Glutamatergic neuron (in vitro differentiated cells): ENCODE measurements at places on chromosomes 6 and 20.

DNA sequence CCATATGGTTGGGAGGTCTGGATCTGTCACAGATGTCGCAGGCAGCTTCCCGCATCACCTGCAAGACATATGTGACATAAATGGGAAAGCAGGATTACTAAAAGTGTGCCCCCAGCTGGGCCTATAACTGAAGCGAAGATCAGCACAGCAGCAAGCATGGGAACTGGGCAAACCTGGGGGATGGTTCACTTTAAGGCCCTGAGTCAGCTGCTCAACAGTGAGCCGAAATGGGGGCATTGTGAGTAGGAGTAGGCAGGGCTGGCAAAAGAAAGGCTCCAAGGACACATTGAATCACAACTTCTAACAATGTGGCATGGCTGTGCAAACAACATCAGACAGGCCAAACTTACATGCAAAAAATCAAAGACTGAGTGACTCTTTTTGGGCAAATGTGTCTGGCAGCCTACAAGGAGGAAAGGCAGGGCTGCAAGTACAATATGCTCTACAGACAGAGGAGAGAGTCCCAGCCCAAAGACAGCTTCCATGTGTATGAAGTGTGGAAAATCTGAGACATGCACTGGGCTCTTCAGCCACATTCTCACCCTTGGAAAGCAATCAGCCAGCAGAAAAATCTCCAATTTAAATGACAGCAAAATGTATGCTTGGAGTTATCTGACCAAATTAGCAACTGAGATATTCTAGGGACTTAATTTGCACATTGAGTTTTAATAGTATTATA is 531.0 kb upstream of the MMS22L start:
- peak; percentile 19 for DNase-seq

DNA sequence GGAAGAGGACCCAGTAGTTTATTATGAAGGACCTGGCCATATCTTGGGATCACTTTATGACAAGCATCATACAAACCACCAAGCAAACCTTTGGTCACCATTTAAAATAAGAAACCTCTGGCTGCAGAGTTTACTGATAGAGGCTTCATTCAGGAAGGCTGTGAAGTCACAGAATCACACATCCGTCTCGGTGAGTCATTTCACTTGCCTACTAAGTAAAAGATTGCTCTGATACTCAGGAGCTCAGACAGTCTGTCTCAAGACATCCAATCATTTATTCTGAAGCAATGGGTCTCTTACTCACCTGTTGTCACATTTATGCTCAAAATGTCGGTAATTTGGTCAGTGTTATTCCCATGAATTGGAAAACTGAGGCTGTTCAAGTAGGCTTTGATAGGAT is 33.7 kb downstream of the ADGRF5 start:
- no peak for DNase-seq

GRCh38 chr6:227074-227782 is 65.1 kb upstream of the DUSP22 start:
- DNase-seq = no peak

DNA sequence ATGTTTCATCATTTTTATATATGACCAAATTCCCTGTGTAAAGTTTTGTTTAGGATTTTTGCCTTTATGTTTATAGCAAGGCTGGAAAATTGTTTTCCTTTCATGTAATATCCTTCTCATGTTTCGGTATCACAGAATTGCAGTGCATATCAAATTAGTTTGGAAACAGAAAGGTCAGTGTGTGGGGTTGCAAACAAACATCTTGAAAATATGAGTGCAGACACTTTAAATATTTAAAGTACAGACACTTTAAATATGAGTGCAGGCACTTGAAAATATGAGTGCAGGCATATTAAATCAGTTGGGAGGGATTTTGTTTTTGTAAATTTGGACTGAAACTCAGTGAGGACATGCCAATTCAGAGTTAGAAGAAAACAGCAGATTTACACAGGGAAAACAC is 6.5 kb downstream of the SLPI start:
- no peak for DNase-seq

GRCh38 chr6:137341681-137342195 is 122.6 kb upstream of the IFNGR1 start:
- peak; percentile 60 for DNase-seq

DNA sequence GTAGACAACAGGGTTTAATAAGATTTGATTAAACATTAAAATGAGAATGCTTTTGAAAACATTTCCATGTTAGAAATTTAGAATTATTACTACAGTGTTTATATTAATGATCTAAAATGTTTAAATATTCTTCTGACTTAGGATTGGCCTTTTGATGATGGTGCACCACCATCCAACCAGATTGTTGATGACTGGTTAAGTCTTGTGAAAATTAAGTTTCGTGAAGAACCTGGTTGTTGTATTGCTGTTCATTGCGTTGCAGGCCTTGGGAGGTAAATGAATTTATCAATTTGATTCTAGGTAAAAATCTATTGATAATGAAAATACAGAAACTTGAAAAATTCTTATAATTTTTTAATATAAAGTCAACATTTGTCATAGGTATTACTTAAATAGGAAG is 6.5 kb downstream of the LOC128125822 start:
- DNase-seq = no peak

GRCh38 chr6:130150906-130151305 is 71.8 kb downstream of the SAMD3 start:
- DNase-seq = no peak

DNA sequence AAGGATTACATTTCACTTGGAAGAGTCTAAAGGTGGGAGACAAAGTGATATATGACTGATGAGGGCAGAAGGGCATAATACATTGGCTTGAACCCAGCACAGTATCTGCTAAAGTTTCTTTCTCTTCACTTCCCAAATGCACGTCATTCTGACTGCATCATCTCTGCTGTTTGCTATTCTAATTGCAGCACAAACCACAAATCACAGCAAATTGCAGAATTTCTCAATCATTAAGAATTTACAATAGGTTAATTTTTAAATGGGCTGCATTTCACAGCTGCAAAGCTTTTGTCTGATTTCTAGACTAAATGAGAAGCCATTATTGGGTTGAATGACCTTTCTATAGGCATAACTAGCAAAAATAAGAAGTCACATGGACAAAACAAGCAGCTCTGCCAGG is 337.0 kb downstream of the RNGTT start:
- DNase-seq = no peak

GRCh38 chr6:131966443-131966842 is 15.3 kb upstream of the CCN2 start:
- DNase-seq = no peak

DNA sequence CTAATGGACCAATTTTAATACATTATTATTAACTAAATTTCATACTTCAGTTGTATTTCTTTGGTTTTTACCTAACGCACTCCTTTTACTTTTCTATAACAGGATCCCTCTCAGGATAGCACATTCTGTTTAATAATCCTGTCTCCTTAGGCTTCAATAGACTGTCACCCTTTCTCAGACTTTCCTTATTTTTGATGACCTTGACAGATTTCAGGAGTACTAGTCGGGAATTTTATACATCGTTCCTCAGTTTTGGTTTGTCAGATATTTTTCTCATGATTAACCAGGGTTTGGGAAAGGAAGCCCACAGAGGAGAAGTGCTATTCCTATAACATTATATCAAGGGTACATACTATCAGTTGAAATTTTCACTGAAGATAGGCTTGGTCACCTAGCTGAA is 768.0 kb upstream of the GJE1 start:
- no peak for DNase-seq

DNA sequence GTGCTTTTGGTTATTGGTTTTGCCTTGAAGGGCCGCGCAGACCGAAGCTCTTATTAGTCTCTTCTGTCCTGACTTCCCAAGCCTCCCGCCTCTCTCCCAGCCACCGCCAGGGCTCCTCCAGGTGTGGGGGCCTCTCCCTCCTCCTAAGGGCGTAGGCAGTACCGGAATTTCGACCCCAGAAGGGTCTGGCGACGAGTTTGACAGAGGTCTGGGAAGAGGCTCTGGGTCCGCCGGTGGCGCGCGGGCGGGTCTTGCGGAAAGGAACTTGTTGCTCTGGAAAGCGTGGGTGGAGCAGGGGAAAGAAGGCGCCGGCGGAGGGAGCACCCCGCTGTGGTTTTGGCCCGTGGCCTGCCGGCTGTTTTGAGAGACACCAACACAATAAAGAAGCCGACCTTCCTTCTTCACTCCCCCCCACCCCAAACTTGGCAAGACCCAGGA is 1.8 kb downstream of the PCSK2 start:
- peak; percentile 56 for DNase-seq

DNA sequence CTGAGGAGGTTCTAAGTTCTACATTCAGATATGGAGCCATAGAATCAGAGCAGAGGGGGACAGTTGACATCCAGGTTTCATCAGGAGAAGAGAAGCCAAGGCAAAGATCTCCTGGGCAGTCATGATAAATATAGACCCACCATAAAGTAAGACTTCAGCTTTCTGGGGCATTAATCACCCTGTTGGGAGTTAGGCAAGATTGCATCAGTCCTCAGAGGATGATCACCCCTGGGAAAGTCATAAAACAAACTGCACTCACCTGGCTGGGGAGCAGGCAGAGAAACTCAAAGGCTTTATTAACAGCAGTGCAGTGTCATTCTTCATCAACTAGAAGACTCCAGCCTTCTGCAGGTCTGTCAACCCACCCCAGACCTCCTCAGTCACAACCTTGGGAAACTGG is 301.3 kb upstream of the JARID2 start:
- DNase-seq = no peak

GRCh38 chr6:14384175-14384949 is 266.8 kb downstream of the CD83 start:
- DNase-seq = no peak

DNA sequence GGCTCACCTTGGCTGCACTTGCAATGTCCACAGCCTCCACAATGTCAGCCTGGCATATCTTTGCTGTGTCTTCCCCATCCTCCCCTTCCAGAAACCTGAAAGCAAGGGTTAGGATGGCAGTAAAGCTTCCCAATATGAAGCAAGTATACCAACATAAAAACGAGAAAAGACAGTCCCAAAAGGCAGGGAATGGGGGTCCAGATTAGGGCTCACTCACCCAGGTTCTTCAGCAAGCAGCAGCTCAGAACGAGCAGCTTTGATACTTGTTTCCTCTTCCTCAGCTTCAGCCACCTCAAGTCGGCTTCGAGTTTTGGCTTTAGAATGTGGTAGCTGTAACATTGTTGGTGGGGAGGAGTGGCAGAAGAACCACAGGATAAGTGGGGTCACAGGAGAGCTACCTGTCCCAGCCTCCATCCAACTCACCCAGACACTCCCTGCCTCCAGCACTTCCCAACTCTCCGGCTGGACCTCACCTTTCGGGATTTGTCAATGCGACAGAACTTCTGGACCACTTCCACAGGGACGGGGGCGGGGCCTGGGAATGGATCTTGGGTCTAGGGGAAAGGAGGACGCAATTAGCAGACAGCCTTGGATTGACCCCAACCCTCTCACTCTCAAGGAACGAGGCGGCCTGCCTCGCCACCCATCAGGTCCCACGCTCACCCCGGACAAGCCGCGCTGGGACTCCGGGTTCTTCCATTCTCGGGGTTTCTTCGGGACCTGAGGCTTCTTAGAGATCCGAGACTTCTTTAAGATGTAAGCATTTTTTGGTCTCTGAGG is 708 bp downstream of the WDR46 start:
- DNase-seq = no peak

- peak; percentile 99 for DNase-seq
Measured at GRCh38 chr6:41072836-41073202, at the start of gene NFYA. TSS of gene NFYA (plus strand) at chr6:41072974. CDS start at chr6:41079090, 6,116 bp downstream.

DNA sequence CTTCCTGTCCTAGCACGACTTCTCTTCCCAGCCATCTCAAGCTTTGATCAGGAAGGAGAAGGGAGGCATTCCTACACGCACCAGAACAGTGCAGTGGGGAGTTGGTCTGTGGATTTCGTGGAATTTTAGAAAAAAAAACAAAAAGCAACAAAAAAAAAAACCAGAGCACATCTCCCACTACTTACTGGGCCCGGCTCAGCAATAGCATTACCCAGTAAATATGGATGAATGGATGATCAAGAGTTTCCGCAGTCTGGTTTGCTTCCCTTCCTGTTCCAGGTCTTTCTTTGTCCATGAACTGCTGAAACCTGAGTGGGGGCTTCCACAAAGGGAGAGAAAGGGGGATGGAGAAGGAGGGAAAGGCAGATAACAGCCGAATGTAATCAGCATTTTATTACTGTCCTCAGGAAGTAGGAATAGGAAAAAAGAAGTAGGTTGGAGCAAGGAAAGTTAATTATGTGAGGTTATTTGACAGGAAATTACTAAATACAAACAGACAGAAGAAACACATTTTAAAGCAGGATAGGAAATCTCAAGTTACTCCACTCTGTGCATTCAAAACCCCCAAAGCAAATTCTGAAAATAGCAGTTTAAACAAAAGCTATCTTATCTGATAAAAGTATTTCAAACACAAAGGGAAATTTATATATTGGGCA is 349.0 kb downstream of the PRL start:
- DNase-seq = no peak

DNA sequence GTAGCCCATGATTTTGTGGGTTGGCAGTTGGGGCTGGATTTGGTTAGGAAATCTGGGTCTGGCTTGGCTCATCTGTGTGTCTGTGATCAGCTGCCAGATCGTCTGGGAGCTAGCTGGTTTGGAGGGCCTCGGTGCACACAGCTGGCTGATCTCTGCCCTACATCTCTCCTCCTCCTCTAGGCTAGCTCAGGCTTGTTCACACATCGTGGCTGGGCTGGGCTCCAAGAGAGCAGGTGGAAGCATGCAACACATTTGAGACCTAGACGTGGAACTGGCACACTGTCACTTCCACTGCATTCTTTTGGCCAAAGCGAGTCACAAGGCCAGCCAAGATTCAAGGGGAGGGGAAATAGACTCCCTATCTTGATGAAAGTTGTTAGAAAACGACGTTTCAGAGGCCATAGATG is 15.9 kb downstream of the NDUFAF5 start:
- peak; percentile 40 for DNase-seq

DNA sequence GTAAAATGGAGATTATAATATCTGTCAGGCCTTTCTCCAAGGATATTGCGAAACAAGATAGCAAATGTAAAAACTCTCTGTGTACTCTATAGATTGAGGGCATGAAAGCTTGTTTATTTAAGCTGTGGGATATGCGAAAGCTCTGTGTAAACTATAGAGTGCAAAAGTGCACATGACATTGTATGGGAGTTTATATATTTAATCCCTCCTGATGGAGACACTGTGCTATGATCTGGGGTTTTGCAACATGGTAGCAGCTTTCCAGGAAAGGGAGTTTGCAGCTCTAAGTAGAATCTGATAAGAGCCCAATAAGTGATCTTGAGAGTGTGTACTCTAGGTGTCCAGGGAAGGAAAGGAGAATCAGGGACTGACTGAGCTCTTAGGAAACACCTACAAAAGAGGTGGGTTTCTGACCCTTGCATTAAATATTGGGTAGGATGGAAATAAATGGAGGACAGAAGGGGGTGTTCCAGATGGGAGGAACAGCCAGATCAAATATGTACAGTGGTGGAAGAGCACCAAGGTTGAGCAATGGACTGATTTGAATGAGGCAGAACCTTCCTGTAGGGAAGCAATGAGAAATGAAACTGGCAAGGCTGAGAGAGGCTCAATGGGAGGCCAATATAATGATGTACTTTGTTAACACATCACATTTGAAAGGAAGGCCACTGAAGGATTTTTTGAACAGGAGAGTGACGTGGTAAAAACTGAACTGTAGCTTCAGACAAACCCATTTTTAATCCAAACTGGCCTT is 450.1 kb downstream of the GJA1 start:
- no peak for DNase-seq

- DNase-seq = no peak
Measured at GRCh38 chr6:14415452-14415851, 297.9 kb downstream of the CD83 start.
